ENCODE measurements at places on chromosomes 5 and 9.

DNA sequence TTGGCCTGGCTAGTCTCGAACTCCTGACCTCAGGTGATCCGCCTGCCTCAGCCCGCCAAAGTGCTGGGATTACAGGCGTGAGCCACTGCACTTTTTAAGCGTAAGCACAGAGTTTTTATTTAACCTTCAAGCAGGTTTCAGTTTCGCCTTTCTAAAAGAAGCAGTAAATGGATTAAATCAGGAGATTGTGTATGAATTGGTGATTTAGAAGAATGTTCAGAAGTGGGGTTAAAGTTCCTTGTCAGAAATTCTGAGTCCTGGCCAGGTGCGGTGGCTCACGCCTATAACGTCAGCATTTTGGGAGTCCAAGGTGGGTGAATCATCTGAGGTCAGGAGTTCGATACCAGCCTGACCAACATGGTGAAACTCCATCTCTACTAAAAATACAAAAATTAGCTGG lies 12.2 kb downstream of the HSPA4 start:
- no peak for DNase-seq

DNA sequence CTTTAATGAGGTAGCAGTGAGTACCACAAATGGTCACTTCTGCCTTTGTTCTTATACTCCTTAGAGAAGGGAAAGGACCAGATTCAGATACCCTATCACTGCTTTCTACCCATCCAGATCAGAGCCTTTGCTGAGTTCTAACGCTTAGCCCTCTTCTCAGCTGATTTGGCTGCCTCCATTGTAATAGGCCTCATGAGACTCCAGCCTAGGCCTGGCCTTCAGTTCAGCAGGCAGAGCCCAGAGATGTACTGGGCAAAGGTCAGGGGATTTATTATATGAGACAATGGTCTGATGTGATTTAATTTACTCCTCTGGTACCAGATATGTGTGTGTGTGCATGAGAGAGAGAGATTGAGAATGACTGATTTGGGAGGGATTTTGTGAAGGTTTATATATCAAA lies 124.7 kb downstream of the GHR start:
- DNase-seq = no peak

DNA sequence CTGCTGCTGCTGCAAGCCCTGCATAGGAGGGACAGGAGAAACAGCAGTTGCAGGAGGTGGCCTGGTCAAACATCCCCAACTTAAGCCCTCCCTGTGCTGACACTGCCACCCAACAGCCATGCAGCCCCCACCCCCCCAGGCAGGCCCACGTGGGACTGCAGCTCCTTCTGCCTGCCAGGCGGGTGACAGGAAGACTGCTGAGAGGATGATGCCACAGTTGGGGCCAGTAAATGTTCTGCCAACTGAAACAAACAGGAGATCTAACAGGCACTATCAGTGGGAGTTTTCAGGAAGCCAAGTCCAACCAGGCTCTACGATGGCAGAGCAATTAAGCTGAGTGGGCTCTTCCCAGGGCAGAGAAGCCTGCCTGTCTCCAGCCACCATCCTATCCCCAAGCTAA lies 31.1 kb downstream of the DIRAS2 start:
- no peak for DNase-seq

DNA sequence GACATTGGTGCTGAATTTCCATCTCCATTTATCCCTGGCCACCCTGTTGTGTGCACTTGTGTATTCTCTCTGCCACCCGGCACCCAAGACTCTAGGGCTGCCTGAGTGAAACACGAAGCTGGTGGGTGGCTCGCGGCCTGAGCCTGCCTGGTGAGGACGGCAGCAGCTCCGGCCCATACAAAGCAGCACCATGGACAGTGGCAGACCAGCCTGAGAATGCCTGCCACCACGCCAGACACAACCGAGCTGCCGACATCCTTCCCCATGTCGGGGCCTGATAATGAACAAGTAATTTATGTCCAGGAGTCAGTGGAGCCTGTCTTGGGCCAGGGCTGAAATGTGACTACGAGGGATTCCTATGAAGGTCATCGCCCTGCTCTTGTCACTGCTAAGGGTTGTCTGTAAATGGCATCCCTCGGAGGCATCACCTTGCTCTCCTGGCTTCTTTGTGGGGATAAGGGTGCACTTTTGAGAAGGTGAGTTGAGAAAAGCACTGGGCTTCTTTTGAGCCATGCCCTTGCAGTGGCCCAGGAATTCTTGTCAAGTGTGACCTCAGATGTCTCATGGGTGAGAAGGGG lies 175.7 kb downstream of the MELK start:
- no peak for DNase-seq

- DNase-seq = no peak
These were observed 36.1 kb upstream of the LPAR1 start for GRCh38 chr9:111074395-111074794.

DNA sequence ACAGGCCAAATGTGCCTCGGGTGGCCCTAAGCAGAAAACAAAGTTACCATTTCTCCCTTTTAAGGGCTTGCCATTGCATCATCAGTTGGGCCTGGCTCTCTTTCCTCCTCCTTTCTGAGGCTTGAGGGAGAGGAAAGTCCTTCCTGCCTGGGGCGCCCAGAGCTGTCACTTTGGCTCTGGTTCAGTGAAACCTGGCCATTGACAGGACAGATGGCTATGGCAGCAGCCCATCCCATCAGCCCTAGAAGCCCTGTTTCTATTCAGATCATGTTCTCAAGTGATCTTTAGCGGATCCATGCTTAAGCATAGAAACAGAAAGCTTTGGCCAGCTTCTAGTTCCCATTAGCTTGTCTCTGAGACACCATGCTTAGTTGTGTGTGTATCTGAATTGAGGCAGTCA lies 293.4 kb downstream of the YTHDC2 start:
- no peak for DNase-seq

- DNase-seq = no peak
These were observed 175.1 kb downstream of the DOCK8 start for GRCh38 chr9:389758-390157.

- DNase-seq = no peak
These were observed 915.7 kb downstream of the EFNA5 start for GRCh38 chr5:106755066-106755465.

DNA sequence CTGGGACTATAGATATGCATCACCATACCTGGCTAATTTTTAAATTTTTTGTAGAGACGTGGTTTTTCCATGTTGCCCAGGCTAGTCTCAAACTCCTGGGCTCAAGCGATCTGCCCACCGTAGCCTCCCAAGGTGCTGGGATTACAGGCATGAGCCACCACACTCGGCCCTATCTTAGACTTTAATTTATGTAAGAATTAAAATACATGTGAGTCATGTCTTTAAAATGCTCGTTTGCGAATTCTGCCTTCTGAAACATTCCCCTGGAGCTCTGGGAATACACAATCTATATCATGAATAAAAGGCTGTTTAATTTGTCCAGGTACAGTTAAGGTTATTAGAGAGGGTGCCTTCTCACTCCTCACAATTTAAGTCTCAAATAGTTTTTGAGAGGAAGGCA lies 32.8 kb downstream of the RHOBTB3 start:
- DNase-seq = no peak

- no peak for DNase-seq
These were observed 68.4 kb downstream of the ENTREP1 start for GRCh38 chr9:69393425-69393824.

GRCh38 chr9:34045903-34046302 lies 2.8 kb downstream of the UBAP2 start:
- no peak for DNase-seq

GRCh38 chr5:113213551-113214425 lies 221.0 kb downstream of the TSSK1B start:
- DNase-seq = no peak

DNA sequence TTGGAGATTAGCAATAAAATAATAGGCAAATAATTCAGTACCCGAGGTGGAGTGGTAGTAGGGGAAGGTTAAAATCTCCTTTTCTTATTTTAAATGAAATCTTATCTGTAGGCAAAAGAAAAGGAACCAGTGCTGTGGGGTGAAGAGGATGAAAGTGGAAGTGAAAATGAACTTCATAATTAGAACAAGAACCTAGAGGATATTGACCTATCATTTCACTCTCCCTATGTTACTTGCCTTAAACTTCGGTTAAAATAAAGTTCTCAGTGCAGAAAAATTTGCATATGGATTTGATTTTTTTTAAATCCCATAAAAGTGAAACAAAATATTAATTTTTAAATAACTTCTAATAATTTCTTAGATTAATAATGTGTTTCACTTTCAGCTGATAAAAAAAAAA lies 1094.9 kb upstream of the C9orf72 start:
- DNase-seq = no peak

GRCh38 chr5:57004800-57005199 lies 52.9 kb upstream of the MIER3 start:
- no peak for DNase-seq

- no peak for DNase-seq
These were observed 222.3 kb downstream of the PARP8 start for GRCh38 chr5:50888751-50889150.

- no peak for DNase-seq
These were observed 2.8 kb downstream of the HSPA5 start for GRCh38 chr9:125238127-125238914.

- DNase-seq = no peak
These were observed 111.7 kb upstream of the CXCL14 start for GRCh38 chr5:135690466-135690865.

DNA sequence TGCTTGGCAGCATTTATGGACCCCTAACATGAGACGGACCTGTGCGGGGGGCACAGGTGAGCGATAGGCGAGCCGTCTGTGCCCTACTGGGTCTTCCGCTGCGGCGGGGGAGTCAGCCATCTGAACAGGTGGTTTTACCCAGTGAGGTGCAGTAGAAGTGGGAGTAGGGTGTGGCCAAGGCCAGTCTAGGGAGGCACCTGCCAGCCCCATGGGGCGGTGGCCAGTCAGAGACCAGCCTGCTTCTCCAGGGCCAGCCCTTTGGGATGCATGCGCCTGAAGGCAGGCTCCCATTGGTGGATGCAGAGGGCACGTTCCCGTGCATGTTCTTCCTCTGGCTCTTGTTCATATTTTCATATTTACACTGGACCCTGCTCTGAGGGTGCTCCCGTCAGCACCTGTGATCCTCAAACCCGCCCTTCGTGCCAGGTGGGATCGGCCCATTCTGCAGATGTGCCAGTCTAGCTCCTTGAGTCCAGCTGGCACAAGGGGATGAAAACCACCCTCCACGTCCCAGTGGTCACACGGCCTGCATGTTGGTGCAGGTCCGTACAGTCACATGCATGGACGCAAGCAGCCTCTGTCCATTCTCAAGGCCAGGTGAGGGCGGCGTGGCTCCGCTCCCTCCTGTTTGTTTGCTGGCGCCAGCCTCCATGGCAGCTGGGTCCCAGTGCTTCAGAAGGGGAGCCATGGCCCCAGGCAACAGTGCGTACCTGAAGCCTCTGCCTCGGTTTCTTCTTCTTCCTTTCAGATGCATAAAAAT lies 9.0 kb downstream of the COL5A1 start:
- no peak for DNase-seq

DNA sequence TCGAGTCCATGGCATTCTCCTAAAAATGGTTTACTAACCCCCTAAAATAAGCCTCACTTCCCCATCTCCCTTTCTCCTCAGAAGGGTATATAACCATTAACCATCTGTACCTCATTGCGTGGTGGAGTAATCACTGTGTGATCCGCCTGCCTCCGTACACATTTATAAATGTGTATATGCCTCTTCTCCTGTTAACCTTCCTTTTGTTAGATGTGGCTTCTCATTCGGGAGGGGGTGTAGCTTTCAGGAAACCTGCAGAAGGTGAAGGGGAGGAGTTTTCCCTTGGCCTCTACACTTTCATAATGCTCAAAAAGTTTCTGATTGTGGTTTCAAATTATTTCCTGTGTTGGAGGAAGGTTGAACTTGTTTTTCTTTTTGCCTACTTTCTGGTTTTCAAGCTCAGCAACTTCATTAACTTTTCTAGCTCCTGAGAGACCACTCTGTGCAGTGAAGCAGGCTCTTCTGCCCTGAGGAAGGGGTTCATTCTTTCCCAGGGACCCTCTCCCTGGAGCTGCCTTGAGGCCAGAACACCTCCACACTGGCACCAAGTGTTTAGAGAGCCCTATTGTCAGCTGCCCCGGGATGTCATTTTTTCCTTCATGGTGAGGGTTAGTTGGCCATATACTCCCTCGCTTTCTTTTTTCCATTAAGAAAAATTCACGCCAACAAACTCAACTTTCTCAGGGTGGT lies 46.9 kb downstream of the RASGRF2 start:
- DNase-seq = no peak

- no peak for DNase-seq
These were observed 21.0 kb downstream of the STOM start for GRCh38 chr9:121349009-121349408.

- DNase-seq = no peak
These were observed 239.0 kb downstream of the FSTL4 start for GRCh38 chr5:133373121-133373870.

GRCh38 chr5:141369994-141370848 lies at the start of gene PCDHGB3:
Gene PCDHGB3 (plus strand): TSS chr5:141370242. CDS start chr5:141370395, 153 bp downstream.
- no peak for DNase-seq

DNA sequence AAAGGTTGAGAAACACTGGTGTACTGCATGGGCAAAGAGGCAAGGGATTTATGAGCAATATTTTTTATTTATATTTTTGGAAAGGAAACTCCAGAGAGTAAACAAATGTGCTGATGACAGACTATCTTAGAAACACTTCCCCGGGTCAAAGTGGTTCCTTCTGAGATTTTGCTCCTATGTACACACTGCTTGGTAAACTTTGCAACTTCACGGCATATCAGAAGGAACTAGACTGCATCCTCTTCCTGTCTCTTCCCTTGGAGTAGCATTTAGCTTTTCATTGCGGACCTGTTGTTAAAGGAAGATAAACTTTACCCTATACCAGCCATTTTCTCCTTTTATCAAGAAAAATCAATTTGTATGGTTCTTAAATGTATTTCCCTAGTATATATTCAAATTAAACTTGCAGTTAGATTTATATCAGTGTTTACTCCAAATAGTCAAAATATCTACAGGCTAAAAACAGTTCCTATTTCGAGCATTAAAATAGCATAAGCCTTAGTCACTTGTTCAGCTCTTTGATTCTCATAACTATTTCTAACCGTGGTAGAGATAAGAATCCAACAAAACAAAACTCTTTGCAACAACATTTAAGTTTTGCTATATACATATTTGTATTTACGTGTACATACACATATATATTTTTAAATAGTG lies 48.0 kb upstream of the LRRC19 start:
- no peak for DNase-seq

All from NCI-H748 treated with DMSO at 0.1 percent for 48 hours (cell line).